ENCODE measurements at places on chromosomes 6 and 20.
A peak's percentile ranks its signal among the peaks of the same experiment; 100 is the strongest.

DNA sequence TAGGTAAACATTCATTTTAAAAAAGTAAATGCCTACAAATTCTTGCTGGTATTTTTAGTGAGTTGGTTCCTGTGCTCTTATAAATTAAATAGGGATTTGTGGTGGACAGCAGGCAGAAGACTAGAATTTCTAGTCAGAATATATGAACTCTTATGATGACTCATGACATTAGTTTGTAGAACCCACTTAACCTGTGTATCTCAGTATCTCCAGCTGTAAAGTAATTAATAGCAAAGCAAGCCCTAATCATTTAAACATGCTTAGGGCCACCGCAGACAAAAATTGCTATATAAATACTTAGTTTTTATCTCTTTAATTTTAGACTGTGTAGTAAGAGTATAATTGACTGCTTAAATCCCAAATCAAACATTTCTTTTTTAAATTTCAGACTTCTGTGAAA, 2.4 kb downstream of the FAM135A start:
- DNase-seq = no peak

GRCh38 chr6:166512567-166512966, 73.9 kb downstream of the RAMACL start:
- no peak for DNase-seq

DNA sequence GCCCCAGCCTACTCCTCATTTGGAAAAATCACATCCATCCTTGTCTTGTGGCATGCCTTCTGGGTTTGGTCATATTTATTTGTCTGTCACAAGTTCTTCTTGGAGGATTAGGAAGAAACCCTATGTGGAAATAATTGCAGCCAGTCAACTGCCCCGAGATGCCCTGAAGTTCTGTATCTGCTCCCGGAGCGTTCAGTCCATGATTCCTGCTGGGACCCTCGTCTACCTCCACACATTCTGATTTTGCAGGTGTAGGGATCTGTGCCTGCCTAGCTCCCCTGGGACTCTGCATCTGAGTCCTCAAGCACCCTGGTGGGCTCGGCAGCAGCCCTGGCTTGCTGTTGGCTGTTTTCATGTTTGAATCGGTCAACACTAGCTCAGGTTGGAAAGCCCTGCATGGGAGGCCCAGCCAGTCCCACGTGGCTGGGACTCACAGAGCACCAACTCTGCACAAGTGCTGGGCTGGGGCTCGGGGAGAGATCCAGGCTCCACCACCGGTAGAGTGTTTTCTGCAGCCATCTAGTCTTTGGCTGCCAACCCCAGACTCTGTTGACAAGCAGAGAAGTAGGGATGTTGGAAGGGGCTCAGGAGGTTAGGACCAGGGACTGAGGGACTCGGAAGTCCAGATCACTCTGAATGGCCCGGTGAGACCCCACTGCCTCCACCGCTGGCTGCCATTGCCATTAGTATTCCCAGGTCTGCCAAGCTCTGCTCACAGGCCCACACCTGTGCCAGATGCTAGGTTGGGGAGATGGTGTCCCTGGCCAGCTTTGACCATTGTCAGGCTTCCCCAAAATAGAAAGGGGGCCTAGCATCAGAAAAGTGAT, 183.5 kb upstream of the CST7 start:
- no peak for DNase-seq

GRCh38 chr6:107560657-107561056, 70.7 kb downstream of the SOBP start:
- no peak for DNase-seq

- no peak for DNase-seq
These were observed 117.4 kb downstream of the ADAT2 start for GRCh38 chr6:143333081-143333480.

DNA sequence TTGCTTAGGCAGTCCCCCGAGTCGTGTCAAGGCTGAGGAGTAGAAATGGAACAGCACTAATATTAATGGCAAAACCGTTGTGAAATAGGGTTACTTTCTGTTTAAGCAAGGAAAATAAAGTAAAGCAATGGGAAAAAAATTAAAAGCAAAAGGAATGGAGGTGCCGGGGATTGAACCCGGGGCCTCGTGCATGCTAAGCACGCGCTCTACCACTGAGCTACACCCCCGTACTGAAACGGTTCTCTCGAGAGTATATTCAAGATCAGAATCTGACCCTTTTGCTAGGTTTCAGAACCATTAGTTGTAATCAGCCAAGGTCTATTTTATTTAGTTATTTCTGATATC, 85.5 kb downstream of the TRIM27 start:
- DNase-seq = peak; percentile 54

GRCh38 chr20:17542993-17543412, 11.8 kb upstream of the BFSP1 start:
- DNase-seq = no peak

DNA sequence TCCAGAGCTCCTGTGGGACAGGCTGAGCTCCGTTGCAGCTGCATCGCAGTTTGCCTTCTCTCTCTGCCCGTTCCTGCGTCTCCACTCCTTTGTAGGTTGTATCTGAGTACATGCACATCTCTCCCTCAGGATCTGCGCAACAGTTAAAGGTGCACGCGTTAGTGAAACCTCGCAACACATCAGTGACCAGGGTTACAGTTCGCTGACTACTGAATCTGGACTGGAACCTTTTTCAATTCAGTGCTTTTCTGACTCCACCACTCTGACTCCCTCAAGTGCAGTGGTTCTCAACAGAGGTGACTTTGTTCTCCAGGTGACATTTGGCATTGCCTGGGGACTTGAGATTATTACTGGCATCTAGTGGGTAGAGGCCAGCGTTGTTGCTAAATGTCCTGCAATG, 44.0 kb downstream of the UST start:
- DNase-seq = no peak

- DNase-seq = no peak
These were observed 46.5 kb upstream of the TRAF3IP2 start for GRCh38 chr6:111652156-111652555.

DNA sequence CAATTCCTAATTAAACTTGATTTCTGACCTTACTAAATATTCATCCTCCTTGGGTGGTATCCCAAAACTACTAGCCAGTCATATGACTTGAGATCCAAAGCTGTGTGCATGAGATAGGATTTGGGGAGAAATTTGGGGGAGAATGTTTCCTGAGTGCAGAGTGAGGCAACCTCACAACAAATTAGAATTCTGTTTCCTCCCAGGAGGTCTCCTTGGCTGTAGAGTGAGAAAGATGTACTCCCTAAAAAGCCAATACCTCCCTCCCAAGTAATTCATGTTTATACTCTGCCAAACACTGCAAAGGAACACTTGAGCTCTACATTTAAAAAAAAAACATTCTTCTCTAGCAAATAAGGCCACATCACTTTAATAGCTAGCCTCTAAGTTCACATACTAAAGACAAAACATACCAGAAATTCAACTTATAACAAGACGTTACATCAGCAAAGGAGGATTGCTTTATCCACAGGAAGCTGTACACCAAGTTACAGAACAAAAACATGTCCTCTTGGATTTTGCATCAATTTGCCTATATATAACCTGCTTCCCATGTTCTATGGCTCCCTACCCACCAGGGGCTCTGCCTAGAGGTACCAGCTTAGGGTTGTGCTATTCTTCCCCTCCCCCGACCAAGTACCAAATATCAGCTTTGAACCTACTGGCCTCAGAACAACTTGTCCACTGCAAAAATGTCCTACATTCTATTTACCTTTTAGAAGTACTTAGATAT, 15.4 kb upstream of the TMEM30A start:
- no peak for DNase-seq

GRCh38 chr6:164415832-164416563, 893.4 kb downstream of the C6orf118 start:
- DNase-seq = no peak

DNA sequence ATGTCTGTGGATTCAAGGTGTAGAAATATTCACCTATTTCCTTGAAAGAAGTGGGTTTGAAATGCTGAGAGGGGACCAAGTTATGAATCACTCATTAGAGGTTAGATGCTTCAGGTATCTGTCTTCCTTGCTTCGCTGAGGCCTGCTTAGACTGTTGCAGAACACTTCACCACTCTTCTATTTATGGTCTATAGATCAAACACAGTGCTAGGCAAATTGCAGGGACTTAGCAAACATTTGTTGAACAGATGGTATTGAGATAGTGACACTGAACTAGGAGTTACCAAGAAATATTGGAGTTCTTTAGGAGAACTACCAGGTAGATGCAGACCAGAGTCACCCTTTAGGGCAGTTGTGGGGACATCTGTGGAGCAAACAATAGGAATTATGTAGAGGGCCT, 123.8 kb downstream of the RFPL4B start:
- DNase-seq = no peak

GRCh38 chr6:52352239-52353018, 9.5 kb upstream of the PAQR8 start:
- no peak for DNase-seq

DNA sequence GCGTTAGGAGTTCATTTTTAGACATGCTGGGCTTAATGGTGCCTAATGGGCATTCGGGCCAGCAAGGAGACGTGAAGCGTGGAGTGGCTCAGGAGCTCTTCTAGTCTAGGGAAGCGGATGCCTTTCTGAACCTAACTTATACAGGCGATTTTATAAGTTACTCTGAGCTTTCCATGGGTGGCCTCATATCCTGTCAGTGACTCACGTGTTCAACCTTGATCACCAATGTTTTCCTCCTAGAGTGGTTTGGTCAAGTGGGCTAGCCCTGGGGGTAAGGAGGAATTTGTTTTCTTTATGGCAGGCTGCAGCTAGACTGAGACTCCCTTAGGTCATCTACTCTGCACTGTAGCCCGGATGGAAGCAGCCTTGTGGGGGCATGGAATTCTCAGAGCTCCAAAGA, 52.1 kb downstream of the PLAGL1 start:
- no peak for DNase-seq

DNA sequence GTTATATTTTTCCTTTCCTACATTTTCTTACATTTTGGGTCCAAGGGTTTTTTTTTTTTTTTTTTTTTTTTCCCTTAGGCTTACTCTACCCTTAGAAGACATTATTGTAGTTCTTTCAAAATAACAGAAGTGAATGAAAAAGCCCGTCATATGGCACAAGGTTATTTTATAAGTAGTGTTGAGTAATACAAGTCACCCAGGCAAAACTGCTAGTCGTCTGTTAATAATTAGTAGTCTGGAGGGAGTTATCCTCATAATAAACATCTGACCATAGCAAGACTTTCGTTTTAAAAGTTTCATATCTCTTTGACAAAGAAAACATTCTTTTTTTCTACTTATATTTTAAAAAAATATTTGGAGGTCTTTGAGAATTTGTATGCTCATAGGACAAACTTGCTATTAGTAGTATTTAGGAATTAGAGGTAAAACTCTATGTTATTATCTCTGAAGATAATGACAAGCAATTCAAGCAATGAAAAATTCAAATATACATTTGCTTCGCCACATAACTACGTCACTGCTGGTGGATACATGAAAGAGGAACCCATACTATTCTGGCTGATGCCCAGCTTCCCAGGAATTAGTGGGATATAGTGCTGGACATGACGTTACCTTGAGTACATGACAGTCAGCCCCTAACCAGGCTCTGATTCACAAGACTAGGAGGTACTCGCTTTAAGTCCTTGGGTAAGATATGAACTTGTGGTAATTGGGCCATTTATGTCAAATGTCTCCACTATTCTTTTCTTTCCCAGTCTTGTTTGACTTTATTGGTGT, 532.8 kb downstream of the GRIK2 start:
- no peak for DNase-seq

- no peak for DNase-seq
These were observed at the start of gene HLA-DPB1 for GRCh38 chr6:33075568-33076405. Gene HLA-DPB1 (plus strand): TSS chr6:33075990. CDS start chr6:33076042, 52 bp downstream.

DNA sequence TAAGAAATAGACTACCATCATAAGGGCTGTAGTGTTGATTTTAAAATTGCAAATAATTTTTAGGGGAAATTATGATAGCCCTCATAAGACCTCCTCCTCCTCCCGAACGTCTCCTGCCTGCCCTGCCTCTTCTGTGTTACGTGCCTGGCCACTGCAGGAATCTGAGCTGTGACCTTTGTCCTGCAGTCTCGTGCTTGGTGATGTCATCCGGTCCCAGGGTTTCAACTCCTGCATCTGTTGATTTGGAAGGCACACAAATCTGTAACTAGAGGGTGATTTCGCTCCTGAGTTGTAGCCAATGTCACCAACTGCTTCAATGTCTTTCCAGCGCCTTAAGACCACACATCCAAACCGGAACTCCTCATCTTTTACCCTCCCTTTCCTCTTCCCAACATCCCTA, 163.2 kb downstream of the AIG1 start:
- DNase-seq = peak; percentile 64

DNA sequence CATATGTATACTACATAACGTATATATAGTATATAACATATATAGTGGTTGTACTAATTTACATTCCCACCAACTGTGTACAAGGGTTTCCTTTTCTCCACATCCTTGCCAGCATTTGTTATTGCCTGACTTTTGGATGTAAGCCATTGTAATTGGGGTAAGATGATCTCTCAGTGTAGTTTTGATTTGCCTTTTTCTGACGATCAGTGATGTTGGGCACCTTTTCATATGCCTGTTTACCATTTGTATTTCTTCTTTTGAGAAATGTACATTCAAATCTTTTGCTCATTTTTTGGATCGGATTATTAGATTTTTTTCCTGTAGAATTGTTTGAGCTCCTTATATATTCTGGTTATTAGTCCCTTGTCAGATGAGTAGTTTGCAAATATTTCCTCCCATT, 11.4 kb downstream of the SYNJ2 start:
- no peak for DNase-seq

- no peak for DNase-seq
These were observed 211.2 kb downstream of the TFAP2A start for GRCh38 chr6:10203651-10204050.

DNA sequence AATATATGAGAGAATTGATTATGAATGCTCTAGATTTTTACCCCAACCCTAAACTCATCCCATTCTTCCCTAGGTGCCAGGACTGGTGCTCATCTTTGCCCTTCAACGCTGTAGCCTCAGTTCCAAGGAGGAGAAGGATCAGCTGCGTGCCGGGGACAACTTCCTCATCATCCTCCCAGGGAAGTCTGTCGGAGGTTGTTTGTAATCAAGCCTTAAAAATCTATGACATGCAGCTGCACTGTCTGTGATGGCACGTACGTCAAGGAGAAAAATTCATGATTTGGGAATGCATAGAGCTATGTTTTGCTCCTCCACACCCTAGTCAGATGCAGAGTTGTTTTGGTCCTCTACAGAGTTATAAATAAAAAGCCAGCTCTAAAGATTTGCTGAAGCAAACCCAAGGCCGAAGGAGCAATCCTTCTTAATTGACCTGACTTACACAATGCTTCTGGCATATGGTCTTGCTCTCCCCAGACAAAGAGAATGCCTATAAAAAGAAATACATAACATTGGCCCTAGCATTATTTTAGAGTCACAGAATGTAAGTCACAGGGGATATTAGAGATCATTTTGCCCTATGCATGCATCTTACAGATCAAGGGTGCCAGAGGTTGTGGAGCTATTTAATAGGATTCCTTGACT, 244.2 kb downstream of the HIVEP2 start:
- no peak for DNase-seq

DNA sequence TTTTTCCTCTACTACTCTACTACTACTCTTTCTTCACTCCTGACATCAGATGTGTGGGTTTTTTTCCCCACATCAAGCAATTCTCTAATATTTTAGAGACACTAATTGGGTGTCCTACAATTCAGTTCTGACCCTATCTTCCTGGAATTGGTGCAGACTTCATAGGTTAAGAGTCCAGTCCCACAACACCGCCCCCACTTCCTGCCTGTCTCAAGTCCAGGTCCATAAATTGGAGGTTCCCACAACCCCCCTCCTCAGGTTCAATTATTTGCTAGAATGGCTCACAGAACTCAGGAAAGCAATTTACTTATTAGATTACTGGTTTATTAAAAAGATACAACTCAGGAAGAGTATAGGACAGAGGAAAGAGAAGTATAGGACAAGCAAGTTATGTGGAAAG, 25.7 kb upstream of the SLC2A12 start:
- DNase-seq = no peak

Data from left colon (tissue), 2 donors.